ENCODE measurements at places on chromosomes 6 and 20.

GRCh38 chr6:13924949-13925881 is at the start of gene RNF182:
Gene RNF182 (plus strand): TSS chr6:13924952. CDS start chr6:13977120, 52,168 bp downstream.
- DNase-seq = no peak

GRCh38 chr6:108903796-108904195 is 55.6 kb downstream of the ARMC2 start:
- DNase-seq = no peak

DNA sequence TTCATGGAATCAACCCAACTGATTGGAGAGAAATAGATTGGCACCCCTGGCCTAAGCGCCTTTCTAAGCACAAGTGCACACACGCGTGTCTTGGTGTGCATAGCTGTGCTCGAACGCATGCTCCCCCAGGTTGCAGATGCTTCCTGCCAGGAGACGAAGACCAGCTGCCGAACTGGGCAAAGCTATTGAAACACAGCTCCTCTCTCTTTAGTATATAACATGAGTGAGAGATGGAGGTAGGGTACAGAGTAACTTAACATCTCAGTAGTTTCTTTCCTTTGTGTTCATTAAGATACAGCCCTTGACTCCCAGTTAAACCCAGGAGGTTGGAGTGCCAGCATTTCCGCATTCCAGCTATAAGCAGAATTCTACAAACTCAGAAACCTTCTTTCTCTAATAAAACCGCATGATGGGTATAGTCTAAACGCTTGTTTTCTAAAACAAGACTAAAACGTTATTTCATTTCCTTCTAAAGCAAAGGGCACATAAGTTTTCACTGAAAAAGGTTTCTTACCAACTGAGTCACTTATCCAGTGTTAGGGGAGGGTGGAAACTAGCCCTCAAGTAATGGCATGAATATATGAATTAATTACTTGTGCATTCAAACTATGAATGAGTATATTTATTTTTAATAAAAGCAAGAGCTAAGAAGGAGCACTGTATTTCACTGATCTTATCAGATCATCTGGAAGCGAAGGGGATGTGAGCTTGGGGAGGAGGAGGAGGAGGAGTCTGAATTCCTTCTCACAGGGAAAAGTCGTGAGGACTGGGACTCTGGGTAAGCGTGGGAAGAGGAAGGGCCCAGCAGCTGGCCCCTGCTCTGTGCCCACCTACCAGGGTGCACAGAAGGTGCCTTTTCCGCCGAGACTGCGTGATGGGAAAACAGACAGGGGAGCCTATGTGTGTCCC is 179.2 kb downstream of the TMEM242 start:
- no peak for DNase-seq

GRCh38 chr6:137637121-137637520 is 142.9 kb upstream of the OLIG3 start:
- DNase-seq = peak; percentile 63

GRCh38 chr6:36829919-36830544 is 9.2 kb downstream of the CPNE5 start:
- DNase-seq = no peak

- no peak for DNase-seq
These were observed 711.8 kb upstream of the MAP3K7 start for GRCh38 chr6:91298543-91299145.

- DNase-seq = peak; percentile 70
These were observed 1.1 kb upstream of the RPS12 start for GRCh38 chr6:132813173-132813856.

DNA sequence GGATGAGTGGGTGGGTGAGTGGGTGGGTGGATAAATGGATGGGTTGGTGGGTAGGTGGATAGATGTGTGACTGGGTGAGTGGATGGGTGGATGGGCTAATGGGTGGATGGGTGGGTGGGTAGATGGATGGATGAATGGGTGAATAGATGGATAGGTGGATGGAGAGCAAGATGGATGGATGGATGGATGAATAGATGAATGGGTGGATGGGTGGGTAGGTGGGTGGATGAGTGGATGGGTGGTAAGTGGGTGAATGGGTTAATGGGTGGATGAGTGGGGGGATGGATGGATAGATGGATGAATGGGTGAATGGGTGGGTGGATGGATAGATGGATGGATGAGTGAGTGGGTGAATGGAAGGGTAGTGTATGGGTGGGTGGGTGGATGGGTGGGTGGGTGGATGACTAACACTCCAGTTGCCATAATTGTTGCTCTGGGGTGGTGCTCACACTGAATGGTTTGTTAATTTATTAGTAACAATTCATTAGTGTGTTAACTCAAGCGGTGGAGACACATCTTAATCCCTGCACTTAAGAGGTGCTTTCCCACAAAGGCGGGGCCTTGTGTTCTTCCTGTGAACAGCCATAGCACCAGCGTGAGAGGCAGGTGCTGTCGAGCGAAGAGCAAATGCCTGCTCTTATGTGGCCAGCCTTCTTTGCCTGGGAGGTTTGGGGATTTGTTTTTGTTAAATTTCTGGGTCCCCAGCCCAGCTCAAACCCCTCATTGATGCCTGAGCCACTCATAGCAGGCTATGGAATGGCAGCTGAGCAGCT is 4.9 kb upstream of the APCDD1L start:
- DNase-seq = no peak

- DNase-seq = no peak
These were observed 6.3 kb upstream of the RNF144B start for GRCh38 chr6:18380851-18381250.

GRCh38 chr20:14696937-14697336 is 359.5 kb upstream of the FLRT3 start:
- no peak for DNase-seq

DNA sequence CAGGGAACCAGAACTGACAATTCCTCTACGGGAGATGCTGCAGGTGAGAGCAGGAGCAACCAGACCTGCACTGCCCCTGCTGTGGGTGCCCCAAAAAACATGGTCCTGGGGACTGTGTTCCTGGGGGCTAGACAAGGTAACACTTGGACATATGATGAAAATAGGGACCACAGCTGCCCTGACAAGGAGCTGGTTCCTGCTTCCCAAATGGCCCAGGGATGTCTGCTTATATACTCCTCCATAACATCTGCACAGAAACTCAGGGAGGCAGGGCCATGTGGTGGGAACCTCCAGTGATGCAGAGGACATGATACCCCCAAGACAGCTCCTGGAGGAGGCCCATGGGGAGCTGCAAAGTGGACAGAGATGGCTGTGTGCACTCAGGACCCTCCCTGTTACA is 19.8 kb downstream of the HLA-F start:
- DNase-seq = no peak

DNA sequence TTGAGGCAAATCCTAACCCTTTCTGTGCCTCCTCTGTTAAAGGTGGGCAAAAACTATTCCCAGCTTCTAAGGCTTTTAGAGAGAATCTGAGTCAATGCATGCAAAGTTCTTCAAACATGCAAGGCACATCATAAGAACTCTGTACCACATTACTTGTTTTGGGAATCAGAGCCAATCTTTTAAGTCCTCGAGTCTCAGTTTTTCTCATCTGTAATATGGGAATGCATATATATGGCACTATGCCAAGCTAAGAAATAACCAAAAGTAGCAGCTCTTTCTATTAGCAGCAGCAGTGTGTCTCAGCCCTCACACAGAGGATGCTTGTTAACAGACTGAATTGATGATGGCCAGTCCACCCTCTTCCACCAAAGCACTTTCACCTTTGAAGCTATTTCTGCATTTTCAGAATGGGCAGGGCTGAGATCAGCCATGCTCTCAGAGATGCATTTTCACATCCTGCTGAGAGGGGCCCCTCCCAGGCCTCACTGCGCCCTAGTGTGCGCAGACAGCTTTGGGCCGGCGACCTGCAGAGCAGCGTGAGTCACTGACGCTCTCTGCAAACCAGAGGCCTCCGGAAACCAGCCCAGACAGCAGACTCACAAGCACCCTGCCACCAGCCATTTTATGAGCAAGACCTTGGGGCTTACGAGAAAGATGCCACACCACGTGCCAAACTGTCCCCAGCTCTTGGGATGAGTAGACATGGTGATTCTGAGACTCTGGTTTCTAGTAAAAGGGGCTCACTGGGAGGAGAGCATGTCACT is 138.0 kb downstream of the NFATC2 start:
- DNase-seq = no peak
